ENCODE measurements at places on chromosomes 3 and 15.

DNA sequence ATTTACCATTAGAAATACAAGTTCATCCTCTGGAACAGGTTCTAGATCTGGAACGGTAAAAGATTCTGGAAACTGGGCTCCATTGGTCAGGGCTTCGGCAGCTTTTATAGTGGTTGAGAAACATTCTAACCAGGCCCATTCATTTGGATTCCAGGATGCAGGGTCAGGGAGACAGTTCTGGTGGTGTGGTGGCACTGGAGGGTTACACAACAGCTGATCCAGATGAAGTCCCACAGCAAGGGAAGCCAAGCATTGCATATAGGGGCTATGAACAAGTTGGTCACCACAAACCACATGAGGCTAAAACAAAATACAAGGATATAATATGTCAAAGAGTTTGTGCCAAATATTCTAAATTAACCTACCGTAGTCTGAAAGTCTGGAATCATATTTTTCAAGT, 43.0 kb downstream of the FBXL22 start:
- DNase-seq = no peak
- no peak overlapping the region for H3K4me3 ChIP-seq
- H3K36me3 ChIP-seq = peaks cover 60% of the 10 kb centered on the region
- no peak overlapping the region for H3K27ac ChIP-seq

DNA sequence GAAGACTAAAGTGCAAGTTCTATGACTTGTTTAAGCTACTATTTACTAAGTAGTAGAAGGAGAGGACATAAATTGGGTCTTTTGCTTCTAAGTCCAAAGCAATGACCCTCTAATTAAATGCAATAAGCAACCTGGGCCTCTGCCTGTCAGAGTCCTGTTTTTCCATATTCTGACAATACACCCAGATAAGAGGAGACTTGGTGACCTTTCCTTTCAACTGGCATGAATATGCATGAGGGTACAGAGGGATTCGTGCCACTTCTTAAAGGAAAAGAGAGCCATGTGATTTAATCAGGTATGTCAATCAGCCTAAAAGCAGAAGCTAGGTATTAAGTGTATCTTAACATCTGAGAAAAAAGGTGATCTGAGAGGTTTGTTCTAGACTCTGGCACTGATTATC, 50.7 kb upstream of the FGF7 start:
- H3K36me3 ChIP-seq = no peaks in the 10 kb centered on the region
- no peak for DNase-seq
- peaks cover 6% of the 10 kb centered on the region for H3K4me1 ChIP-seq
- H3K27ac ChIP-seq = no peak overlapping the region
- no peak overlapping the region for H3K4me3 ChIP-seq
- no peaks in the 10 kb centered on the region for H3K27me3 ChIP-seq

DNA sequence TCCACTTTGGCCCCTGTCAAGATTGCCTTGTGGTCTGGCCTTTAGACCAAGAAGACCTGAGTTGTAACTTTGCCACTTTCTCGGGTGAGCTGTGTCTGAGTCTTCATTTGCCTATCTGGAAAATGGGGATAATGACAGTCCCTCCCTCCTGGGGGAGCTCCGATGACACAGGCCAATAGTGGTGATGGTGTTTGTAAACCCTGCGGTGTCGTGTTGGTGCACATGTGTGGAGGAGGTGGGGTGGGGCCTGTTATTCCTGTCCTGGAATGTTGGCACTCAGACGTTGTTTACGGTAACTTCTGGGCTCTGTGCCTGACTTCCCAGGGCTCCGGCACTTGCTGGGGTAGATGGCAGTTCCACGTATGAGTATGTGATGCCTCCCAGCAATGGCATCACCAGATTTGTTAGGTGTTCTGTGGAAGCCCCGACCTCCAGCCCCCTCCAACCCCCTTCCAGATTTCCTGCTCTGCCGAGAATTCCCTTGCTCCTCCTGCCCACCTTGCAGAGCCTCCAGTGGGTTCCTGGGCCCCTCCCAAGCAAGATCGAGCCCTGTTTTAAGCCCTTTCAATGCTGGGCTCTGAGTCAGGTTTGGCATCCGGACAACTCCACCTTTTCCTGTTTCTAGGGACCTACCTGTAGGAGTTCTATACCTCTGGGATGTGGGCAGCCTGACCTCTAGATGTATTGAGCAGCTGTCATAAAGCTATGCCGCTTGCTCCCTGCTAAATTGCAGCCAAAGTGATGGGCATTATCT, 31.4 kb downstream of the HRH1 start:
- H3K27me3 ChIP-seq = no peaks in the 10 kb centered on the region
- no peak overlapping the region for H3K4me3 ChIP-seq
- no peak for DNase-seq

DNA sequence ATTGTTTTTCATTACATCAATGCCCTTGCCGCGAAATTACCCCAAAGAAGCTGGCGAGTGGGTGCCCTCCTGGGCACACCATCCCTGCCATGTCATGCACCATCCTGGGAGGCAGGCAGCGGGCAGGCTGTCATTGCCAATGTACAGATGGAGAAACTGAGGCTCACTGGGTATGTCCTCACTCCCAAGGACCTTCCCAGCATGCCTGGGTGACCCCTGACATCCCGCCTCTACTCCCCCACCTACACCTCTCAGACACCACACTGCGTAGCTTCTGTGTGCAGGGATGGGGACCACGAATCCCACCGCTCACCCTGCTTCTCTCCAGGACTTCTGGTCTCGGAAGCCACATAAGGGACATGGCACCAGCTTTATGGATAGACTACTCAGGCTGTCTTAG, 41.0 kb upstream of the SLC41A3 start:
- no peaks in the 10 kb centered on the region for H3K4me1 ChIP-seq
- no peaks in the 10 kb centered on the region for H3K27me3 ChIP-seq
- H3K4me3 ChIP-seq = no peak overlapping the region
- DNase-seq = peak; percentile 28
- H3K27ac ChIP-seq = no peak overlapping the region
- H3K36me3 ChIP-seq = no peaks in the 10 kb centered on the region

- DNase-seq = no peak
- no peaks in the 10 kb centered on the region for H3K4me1 ChIP-seq
- H3K27ac ChIP-seq = no peak overlapping the region
- H3K27me3 ChIP-seq = no peaks in the 10 kb centered on the region
- H3K4me3 ChIP-seq = no peak overlapping the region
Observed at GRCh38 chr15:82919231-82919886, 33.2 kb downstream of the HOMER2 start.

- H3K4me1 ChIP-seq = no peaks in the 10 kb centered on the region
- no peaks in the 10 kb centered on the region for H3K27me3 ChIP-seq
- no peak overlapping the region for H3K27ac ChIP-seq
- H3K4me3 ChIP-seq = no peak overlapping the region
- no peaks in the 10 kb centered on the region for H3K36me3 ChIP-seq
- DNase-seq = peak; percentile 58
Observed at GRCh38 chr15:48624700-48625099, 20.8 kb downstream of the FBN1 start.

DNA sequence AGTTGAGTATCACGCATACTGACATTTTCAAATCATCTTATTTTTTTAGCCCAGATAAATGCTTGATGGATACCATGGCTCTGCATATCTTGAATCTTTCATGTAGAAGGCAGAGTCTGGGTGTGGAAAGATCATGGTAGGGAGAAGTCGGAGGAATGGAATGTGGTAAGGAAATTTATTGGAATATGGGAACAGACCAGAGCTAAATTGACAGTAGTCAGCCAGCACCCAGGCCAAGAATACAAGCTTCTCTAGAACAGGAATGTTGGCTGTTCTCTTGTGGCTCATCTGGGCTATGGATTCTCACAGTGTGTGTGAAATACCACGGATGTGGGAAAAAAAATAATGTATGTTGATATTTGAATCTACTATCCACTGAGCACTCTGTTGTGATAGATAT, 305.7 kb upstream of the COL8A1 start:
- H3K36me3 ChIP-seq = no peaks in the 10 kb centered on the region
- H3K27ac ChIP-seq = no peak overlapping the region
- H3K4me1 ChIP-seq = no peaks in the 10 kb centered on the region

DNA sequence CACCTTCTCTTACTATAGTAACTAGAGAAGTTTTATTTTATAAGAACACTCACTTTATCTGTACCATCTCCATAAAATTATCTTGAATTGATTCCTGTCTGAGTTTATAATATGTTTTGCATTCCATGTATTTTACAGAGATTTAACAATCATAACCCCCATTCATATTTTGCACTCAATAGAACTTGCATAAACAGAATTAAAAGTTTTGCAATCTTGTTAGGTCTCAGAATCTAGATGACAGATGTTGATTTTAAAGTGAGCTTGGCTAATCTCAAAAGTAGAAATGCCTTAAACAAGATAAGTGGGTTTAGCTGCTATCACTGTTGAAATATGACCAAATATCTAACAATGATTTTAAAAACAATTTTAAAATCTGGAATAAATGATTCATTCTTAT, 107.9 kb upstream of the EPHA6 start:
- no peak for DNase-seq
- no peaks in the 10 kb centered on the region for H3K27me3 ChIP-seq
- no peak overlapping the region for H3K27ac ChIP-seq
- H3K36me3 ChIP-seq = no peaks in the 10 kb centered on the region
- no peaks in the 10 kb centered on the region for H3K4me1 ChIP-seq
- no peak overlapping the region for H3K4me3 ChIP-seq

- no peaks in the 10 kb centered on the region for H3K27me3 ChIP-seq
- no peak overlapping the region for H3K27ac ChIP-seq
- peaks cover 28% of the 10 kb centered on the region for H3K36me3 ChIP-seq
- no peaks in the 10 kb centered on the region for H3K4me1 ChIP-seq
Observed at GRCh38 chr3:151382671-151383070, 1.9 kb downstream of the P2RY12 start.

DNA sequence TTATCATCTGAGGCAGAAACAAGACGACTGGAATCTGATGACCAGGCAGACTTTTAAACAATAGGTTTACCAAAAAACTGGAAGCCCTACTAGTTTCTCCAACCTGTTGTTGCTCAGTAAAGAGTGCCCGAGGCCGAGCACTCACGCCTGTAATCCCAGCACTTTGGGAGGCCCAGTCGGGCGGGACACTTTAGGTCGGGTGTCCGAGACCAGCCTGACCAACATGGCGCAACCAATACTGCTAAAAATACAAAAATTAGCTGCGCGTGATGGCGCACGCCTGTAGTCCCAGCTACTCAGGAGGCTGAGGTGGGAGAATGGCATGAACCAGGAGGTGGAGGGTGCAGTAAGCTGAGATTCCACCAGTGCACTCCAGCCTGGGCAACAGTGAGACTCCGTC, 1.1 kb upstream of the WDR5B start:
- H3K27ac ChIP-seq = no peak overlapping the region
- H3K4me1 ChIP-seq = no peaks in the 10 kb centered on the region
- DNase-seq = no peak
- no peaks in the 10 kb centered on the region for H3K27me3 ChIP-seq

- no peak for DNase-seq
- H3K4me3 ChIP-seq = no peak overlapping the region
- no peak overlapping the region for H3K27ac ChIP-seq
- H3K4me1 ChIP-seq = no peaks in the 10 kb centered on the region
- no peaks in the 10 kb centered on the region for H3K27me3 ChIP-seq
Observed at GRCh38 chr3:100009276-100010086, 104.8 kb downstream of the FILIP1L start.

DNA sequence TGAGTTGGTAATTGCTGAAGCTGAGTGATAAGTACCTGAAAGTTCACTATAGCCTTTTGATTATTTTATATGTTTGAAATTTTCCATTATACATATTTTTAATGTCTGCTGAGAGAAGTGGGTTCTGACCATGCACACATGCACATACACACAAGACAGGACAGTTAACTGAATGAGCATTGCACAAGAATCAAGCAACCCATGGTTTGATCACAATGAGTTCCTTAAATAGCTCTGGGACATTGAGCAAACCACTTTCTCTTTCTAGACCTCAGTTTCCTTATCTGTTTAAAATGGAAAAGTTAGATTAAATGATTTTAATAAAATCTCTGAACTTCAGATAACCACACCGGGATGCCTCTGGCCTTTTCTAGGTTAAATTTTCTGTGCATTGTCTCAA, 26.7 kb downstream of the SNTN start:
- H3K27me3 ChIP-seq = no peaks in the 10 kb centered on the region
- no peak for DNase-seq
- H3K27ac ChIP-seq = no peak overlapping the region
- H3K4me3 ChIP-seq = no peak overlapping the region
- no peaks in the 10 kb centered on the region for H3K36me3 ChIP-seq
- no peaks in the 10 kb centered on the region for H3K4me1 ChIP-seq

DNA sequence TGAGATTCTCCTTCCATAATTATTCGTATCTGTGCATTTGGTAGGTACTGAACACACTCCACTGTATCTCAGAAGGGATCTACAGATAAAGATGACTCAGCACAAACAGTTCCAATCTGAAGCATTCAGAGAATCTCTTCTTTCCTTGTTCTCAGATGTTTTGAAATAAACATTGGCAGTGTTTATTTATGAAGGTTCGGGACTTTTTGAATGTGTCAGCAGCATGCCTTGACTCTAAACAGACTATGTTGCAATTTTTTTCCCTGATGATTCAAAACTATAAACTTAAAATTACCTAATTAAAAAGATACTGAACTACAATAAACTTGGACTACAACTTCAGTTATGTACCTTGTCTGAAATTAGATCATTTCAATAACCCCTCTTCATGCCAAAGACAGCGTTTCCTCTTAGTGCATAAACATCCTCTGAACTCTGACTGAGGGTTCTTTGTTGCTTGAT, 612.9 kb upstream of the TBL1XR1 start:
- H3K27me3 ChIP-seq = no peaks in the 10 kb centered on the region
- H3K4me3 ChIP-seq = no peak overlapping the region
- H3K27ac ChIP-seq = no peak overlapping the region

DNA sequence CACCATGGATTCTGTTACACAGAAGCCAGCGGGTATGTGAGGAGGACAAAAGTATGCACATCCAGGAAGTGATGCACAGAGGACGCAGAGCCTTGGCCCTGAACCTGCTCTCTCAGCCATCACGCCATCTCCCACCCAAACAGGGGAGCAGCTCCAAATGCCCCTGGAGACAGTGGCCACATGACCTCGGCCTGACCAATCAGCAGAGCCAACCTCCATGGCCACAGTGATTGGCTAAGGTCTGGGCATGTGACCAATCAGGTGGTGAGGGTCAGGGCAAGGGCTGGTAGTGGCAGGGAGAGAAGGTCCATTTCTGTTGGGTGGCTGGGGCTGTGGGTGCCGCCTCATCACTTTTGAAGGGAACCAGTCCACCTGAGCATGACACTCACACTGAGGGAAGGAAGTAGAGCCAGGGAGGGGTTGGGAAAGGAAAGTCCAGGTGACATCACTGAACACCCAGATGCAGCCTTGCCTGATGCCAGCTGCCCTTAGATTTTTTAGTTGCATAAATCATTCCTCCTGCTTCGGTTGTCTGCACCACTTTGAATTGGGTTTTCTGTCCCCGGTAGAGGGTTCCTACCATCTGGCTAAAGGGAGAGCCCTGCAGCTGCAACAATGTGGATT, 70.3 kb upstream of the IQSEC1 start:
- H3K27me3 ChIP-seq = no peaks in the 10 kb centered on the region
- no peak overlapping the region for H3K4me3 ChIP-seq
- DNase-seq = peak; percentile 39
- no peaks in the 10 kb centered on the region for H3K36me3 ChIP-seq
- H3K4me1 ChIP-seq = no peaks in the 10 kb centered on the region

DNA sequence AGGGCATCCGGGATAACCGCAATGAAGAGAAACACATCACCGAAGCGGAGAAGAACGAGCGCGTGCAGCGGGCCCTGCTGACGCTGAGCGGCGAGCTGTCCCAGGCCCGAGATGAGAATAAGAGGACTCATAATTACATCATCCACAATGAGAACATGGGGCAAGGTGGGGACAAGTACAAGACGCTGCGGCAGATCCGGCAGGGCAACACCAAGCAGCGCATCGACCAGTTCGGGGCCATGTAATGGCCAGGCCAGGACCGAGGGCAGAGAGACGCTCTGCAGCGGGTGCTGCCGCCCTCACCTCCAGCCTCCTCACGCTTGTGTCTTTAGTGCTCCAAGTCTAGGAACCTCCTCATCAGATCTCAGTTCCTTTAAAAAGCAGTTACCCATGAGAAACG, 863.7 kb upstream of the ALCAM start:
- H3K36me3 ChIP-seq = no peaks in the 10 kb centered on the region
- H3K27me3 ChIP-seq = no peaks in the 10 kb centered on the region
- no peak overlapping the region for H3K4me3 ChIP-seq
- H3K4me1 ChIP-seq = no peaks in the 10 kb centered on the region
- no peak overlapping the region for H3K27ac ChIP-seq
